ENCODE measurements at places on chromosomes 16 and 17. TPM values are rescaled to one million over a fixed set of nuclear protein-coding genes. Genes with fewer than 3 reads are reported as not detected.

DNA sequence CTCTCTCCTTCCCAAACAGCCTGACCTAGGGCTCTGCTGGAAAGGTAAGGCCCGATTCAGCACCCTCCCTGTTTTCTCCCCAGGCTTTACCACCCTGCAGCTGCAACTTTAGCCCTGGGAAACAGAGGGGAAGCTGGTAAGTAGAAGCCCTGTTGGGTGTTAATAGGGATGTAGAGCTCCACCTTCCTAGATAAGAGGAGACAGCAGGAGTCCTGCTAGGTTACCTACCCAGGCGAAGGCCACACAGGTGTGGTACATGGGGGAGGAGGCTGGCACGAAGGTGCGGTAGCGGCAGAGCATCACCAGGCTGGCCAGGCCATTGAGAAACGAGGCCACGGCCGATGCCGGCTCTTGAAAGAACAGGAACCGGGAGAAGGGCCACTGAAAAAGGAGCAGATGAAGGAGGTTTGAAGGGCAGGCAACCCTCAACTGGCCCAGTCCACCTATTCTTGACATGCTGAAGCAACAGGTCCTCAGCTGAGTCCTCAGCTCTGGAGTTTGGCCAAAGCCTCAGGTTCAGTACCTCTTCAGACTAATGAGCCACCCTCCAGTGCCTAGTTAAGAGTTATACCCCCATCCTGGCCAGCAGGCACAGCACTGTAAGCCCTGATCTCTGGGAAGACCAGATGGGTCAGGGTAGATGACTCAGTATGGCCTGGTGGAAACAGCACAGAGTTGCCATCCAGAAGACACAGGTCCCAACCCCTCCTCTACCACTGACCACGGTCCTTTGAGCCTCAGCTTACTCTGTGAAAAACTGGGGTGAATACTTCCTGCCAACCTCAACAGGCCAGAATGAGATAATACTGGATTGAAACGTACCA is 3.3 kb downstream of the PGAP3 start:
- peaks cover 7% of the 10 kb centered on the region for H3K36me3 ChIP-seq
- H3K4me1 ChIP-seq, result peaks cover 25% of the 10 kb centered on the region
- H3K27me3 ChIP-seq, result no peaks in the 10 kb centered on the region
- no peak overlapping the region for H3K27ac ChIP-seq
- DNase-seq, result no peak
- H3K4me3 ChIP-seq, result no peak overlapping the region

DNA sequence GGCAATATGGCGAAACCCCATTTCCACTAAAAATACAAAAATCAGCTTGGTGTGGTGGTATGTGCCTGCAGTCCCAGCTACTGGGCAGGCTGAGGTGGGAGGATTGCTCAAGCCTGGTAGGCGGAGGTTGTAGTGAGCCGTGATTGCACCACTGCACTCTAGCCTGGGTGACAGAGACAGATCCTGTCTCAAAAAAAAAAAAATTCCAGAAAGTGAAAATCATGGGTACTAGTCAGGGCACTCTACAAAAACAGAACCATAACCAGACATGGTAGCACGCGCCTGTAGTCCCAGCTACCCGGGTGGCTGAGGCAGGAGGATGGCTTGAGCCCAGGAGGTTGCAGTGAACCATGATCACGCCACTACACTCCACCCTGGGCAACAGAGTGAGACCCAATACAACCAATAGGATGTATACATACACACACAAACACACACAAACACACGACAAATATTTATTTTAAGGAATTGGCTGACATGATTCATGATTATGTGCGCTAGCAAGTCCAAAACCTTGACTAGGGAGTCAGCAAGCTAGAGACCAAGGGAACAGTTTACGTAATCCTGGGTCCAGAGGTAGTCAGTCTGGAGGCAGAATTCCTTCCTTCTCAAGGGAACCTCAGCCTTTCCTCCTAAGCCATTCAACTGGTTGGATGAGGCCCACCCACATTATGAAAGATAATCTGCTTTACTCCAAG is 11.6 kb upstream of the GP1BA start:
- no peak for DNase-seq
- peaks cover 2% of the 10 kb centered on the region for H3K4me1 ChIP-seq

GRCh38 chr17:82323514-82324234 is 6.3 kb upstream of the CD7 start:
- no peak for DNase-seq
- H3K4me3 ChIP-seq, result no peak overlapping the region

DNA sequence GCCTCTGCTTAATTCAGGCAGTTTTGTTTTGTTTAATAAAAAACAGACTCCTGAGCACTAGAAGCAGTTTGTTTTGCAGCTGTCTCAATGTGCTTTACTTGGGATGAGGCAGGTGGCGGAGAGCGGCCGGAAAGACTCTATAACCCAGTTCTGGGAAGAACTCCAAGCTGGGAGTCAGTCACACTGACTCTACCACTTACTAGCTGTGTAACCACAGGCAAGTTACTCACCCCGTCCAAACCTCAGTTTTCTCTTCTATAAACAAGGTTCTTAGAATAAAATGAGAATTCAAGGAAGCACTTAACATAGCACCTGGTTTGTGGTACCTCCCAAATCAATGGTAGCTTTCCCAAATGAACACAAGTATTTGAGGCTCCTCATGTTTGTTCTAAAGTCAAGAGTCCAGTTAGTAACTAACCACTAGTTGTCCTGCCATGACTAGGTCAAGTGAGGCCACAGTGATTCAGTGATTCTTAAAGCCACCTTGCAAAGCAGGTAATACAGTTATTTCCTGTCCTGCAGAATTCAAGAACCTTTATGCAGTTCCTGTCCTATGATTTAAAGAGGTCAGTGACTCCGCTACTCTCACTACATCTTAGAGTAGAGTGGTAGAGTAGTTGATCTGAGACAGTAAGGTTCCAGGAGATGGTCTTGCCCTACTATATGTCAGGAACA is 2.7 kb downstream of the TXNDC17 start:
- DNase-seq, result no peak
- peak overlapping the region; percentile 42 for H3K4me3 ChIP-seq
- H3K27ac ChIP-seq, result peak overlapping the region; percentile 12
- H3K36me3 ChIP-seq, result peaks cover 19% of the 10 kb centered on the region
- H3K27me3 ChIP-seq, result no peaks in the 10 kb centered on the region

DNA sequence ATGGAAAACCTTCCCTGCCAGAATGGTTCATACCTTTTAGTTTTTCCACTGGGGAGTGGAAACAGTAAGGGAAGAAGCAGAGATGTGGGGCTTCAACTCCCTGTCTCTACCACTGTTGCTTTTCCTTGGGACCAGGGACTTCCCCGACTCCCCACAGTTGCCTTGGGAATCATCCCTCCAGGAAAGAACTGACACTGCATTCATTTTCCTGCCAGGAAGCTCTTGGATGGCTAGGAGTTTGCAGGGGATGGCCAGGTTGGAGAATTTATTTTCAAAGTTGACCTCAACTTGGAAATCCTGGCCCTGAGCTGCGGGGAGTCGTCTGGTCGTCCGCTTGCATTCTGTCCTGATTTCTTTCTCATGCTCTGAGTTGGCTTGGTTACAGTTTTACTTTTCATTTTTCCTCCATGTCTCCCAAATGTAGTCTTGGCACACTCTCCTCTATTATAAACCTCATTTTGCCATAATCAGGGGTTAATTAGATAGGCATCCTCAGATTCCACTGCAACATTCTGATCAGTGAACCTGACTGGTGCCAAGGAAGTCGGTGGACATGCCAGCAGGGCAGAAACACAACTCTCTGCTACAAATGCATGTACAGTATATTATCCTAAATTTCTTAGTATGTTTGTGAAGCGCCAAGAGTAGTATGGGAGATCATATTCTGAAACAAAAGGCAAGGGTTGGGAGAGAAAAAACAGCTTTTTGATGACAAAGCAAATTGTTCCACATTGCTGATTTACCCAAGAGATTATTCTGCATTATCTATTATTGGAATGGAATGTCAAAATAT is 220.5 kb upstream of the XYLT1 start:
- no peak overlapping the region for H3K27ac ChIP-seq
- H3K4me3 ChIP-seq, result no peak overlapping the region
- H3K27me3 ChIP-seq, result peaks cover 16% of the 10 kb centered on the region
- no peaks in the 10 kb centered on the region for H3K4me1 ChIP-seq
- H3K36me3 ChIP-seq, result no peaks in the 10 kb centered on the region

- H3K27ac ChIP-seq, result no peak overlapping the region
- peaks cover 4% of the 10 kb centered on the region for H3K36me3 ChIP-seq
- DNase-seq, result no peak
- H3K4me3 ChIP-seq, result no peak overlapping the region
Measured at GRCh38 chr16:53211253-53211652, 156.5 kb downstream of the CHD9 start.

GRCh38 chr17:1933875-1934715 is 91.0 kb downstream of the RTN4RL1 start:
- H3K27me3 ChIP-seq, result no peaks in the 10 kb centered on the region
- no peaks in the 10 kb centered on the region for H3K4me1 ChIP-seq
- H3K4me3 ChIP-seq, result no peak overlapping the region
- H3K27ac ChIP-seq, result no peak overlapping the region
- DNase-seq, result no peak
- H3K36me3 ChIP-seq, result no peaks in the 10 kb centered on the region

Gene METTL2A
- total RNA-seq, result 17.8 TPM

Gene LITAFD
- total RNA-seq, result not detected

Gene SLFN5
- 249 TPM for total RNA-seq

Gene MYLK3
- total RNA-seq, result not detected

Gene CLEC18B
- total RNA-seq, result 1.7 TPM
